ENCODE measurements at places on chromosomes 13 and 19.
A peak's percentile ranks its signal among the peaks of the same experiment; 100 is the strongest.

DNA sequence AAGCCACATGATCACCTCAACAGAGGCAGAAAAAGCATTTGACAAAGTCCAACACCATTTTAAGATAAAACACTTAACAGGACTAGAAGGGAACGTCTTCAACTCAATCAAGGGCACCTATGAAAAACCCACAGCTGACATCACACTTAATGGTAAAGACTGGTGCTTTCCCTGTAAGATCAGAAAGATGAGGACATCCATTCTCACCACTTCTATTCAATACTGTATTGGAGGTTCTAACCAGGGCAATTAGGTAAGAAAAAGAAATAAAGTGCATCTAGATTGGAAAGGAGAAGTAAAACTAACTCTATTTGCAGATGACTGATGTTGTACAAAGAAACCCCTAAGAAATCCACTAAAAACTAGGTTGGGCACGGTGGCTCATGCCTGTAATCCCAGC lies 11.2 kb upstream of the AKAP8 start:
- DNase-seq: no peak

DNA sequence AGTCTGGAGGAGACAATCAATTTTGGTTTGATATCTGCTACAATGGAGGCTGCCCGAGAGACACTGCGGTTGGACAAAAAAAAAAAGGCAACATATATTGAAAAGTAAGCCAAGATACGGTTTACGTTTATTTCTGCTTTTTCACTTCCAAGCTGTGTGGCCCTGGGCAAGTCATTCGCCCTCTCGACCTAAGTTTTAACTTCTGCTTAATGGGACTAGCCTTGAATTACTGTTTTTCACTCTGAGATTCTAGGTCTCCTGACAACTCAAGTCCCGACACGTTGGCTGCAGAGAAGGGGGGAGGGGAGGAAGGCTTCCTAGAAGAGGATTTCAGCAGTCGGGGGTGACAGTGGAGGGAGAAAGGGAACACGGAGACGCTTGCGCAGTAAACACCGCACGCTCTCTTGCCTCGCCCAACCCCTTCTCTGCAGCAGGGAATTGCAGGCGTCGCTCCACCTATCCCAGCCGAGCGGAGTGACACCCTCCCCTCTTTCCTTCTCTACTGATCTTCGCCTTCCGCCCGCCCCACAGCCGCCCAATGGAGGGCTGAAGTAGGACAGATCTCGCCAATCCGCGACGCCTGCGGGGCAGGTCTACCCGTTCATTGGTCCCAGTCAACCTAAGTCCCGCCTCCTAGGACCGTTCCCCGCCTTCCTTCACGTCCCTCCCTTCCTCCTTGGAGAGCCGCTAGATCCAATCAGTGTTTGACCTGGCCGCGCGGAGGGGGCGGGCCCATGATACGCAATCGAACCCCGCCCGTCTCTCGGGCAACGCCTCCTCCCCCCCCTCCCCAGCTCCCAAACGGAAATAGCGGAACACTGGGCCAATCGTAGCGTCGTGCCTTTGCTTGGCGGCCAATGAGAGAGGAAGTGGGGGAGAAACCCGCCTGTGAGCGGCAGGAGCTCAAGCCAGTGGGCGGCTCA lies 533 bp upstream of the AP2A1 start:
- peak; percentile 100 for DNase-seq

- DNase-seq: no peak
Observed at GRCh38 chr13:52067237-52067636, 42.7 kb downstream of the UTP14C start.

- peak; percentile 51 for DNase-seq
Observed at GRCh38 chr13:33970746-33971561, 153.0 kb downstream of the RFC3 start.

DNA sequence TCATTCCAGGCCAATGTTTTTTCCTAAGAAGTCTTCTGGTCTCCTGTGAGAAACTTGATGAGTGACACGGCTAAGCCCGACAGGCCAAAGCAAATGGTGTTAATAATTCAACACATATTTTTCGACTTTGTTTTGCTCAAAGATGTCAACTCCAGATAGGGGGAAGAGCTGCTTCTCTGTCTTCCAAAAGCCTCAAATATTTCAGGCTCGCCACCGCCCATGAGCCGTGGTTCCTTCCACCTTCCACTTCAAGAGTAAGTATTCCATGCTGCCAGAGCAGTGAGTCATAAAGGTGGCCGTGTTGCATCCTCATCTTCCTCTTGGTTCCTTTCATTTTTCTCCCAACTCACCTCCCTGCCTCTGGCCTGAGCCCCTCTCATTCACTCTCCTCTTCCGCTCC lies 272.6 kb downstream of the EFNB2 start:
- DNase-seq: no peak

- DNase-seq: no peak
Observed at GRCh38 chr13:102472650-102473049, 70.8 kb upstream of the FGF14 start.

- no peak for DNase-seq
Observed at GRCh38 chr19:46717716-46718143, 816 bp upstream of the PRKD2 start.

DNA sequence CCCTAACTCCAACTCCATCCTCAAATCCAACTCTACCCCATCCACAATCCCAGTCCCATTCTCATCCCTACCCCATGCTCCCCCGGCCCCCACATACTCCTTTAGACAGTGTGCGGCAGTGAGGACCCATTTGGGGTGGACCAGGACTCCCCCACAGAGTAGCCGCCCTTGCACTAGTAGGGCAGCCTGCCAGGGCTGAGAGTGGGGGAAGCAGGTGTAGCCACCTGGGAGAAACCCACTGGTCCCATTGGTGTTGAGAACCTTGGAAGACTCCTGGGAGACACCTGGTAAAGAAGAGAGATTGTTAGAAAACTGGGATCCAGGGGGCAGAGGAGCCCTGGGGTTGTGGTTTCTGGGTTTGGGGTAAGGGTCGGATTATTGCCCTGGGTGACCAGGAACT lies 4.6 kb downstream of the KLK13 start:
- DNase-seq: no peak

DNA sequence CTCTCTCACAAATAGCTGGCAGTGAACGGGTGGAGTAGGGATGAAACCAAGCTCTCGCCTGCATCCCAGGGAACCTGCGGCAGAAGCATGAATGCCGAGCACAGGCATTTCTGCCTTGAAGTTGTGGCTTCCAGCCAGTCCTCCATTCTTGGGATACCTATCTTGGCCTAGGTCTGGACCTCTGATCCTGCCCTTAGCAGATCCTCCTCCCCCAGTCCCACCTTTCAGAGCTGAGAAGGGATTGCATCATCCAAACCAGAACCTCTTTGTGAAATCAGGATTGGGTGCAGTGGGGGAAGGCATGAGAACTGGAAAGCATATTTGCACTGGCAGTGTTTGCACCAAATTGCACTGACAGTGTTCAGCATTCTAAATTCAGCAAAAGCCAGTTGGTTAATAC lies 5.8 kb downstream of the ZNF780A start:
- no peak for DNase-seq

GRCh38 chr19:1896508-1896907 lies 8.7 kb upstream of the ADAT3 start:
- no peak for DNase-seq

GRCh38 chr13:32212421-32212820 lies 102.7 kb downstream of the ZAR1L start:
- peak; percentile 91 for DNase-seq

DNA sequence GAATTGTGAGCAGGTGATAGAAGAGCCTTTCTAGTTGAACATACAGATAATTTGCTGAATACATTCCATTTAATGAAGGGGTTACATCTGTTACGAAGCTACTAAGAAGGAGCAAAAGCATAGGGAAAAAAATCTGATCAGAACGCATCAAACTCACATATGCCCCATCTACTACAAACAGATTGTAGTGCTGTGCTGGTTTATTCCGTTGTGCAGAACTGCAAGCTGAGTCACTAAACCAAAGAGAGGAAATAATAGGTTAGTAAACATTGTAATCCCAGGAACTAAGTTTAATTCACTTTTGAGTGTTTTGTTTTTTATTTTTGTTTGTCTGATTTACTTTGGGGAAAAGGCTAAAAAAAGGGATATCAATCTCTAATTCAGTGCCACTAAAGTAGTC lies 136.3 kb downstream of the CDK8 start:
- DNase-seq: no peak

GRCh38 chr13:66659701-66660467 lies 570.3 kb downstream of the PCDH9 start:
- peak; percentile 68 for DNase-seq

DNA sequence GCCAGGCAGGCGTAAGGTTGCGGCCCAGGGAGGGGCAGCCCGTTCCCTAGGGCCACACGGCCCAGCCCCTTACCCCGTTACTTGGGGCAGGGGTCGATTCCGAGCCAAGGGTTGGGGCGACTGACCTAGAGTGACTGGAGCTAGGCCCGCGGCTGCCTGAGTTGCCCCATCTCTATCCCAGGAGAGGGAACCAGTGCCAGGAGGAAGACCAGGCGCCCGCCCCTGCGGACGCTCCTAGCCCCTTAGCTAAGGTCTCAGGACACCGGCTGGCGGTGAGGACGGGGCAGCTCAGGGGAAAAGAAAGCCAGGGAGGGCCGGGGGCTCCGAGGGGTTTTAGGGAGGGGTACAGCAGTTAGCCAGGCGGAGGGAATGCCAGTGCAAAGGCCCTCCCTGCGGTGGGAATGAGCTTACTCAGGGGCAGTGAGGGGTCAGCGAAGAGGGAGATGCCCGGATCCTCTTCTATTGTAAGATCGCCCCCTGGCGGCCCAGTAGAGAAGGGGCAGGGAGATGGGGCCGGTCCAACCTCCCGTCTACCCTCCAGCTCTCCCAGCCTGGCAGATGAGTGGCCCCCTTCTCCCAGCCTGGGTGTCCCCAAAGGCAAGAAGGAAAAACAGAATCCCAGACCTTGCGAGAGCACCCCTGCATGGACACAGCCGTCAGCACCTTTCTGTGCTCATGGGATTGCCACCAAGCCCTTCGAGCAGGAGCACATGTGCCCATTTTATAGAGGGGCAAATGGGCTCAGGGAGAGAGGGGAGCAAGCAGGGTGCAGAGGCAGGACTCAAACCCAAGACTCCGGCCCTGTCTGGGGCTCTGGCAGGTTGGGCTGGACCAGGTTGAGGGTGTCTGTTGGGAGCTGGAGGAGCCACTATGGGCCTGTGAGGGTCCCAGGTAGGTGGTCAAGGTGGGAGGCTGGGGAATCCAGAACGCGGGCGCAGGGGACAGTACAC lies 16.3 kb downstream of the CILP2 start:
- peak; percentile 35 for DNase-seq

DNA sequence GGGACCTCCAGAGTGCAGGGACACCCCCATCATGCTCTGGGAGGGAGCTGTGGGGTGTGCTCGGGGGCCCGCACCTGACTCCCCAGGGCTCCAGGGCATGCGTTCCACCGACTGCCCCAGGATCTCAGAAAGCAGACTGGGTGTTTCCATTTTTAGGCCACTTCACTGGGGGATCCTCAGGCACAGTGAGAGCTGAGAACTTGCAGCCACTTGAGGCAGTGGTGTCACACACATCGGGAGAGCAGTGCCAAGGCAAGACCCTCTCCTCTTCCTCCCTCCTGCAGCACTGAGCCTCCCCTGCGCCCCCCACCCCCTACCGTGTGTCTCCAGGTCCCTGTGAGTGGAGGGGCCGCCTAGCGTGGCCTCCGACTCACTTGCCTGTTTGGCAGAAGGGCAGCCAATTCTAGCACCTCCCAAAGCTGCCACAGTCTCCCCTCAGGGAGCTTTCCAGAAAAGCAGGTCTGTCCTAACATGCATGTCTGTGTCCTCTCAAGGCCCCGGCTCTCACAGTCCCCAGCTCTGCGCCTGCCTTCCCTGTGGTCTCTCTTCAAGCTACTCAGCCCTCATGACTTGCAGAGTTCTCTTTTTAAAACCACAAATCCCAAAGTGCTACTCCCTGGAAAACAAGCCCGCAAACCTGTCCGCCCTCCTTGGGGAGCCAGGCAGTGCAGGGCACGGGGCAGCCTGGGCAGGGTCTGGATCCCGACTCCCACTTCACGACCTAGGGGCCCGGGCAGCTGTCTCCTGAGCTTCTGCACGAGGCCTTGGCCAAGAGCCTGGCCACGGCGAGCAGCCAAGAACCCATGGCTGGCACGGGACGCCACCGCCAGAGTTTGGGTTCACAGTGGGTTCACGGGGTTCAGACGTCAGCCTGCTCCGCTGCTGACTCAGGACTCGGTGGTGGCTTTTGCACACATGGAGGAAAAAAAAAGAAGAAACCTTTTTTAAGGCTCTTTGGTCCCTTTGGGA lies 94.1 kb downstream of the STK24 start:
- DNase-seq: no peak

- no peak for DNase-seq
Observed at GRCh38 chr19:38638461-38638860, 9.0 kb upstream of the ACTN4 start.

DNA sequence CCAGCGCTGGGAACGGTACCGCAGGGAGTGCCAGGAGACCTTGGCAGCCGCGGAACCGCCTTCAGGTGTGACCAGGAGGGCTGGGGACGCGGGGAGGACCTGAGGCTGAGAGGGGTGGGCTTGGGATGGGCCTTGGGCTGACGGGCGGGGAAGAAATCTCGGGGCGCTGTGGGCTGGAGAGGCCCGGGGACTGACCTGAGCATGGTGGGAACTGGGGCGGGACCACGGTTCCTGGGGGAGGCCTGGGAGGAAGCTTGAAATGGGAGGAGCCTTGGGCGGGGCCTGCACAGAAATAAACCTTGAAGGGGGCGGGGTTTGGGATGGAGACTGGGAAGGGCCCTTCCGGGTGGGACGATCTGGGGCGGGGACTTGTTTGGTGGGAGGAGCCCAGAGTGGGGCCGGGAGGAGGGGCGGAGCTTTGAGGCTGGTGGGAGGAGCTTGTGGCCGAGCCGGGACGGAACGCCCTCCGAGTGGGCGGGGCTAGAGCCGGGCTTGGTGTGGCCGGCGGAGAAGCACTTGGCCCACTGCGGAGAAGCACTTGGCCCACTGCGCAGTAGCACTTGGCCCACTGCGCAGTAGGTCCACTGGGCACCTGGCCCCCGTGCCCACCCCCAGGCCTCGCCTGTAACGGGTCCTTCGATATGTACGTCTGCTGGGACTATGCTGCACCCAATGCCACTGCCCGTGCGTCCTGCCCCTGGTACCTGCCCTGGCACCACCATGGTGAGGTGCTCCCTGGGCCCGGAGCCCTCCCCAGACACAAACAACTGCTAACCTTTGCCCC lies 2.8 kb downstream of the GIPR start:
- DNase-seq: peak; percentile 53

GRCh38 chr19:16581145-16581970 lies 9.1 kb upstream of the SLC35E1 start:
- no peak for DNase-seq

DNA sequence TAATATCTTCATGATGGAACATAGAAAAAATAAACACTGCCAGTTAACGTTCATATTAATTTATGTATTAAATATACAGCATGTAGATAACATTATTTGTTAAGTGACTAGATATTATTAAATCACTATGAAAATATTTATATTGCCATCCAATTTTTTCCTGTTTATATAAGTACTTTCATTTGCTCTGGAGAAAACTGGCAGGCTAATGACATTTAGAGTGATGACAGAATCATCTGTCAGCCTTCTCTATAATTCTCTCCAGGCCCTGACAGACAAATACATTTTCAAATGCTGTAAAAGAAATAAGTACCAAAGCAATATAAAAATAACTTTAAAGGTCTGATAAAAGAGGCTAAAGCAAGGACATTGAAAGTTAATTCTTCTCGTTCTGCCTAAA lies 2556.7 kb upstream of the PCDH20 start:
- DNase-seq: no peak

Measured in fibroblast of the aortic adventitia (primary cell).